ENCODE measurements at places on chromosomes 16 and 17.

- no peak for DNase-seq
These were observed 287.4 kb downstream of the SLC39A11 start for GRCh38 chr17:72804949-72805707.

- no peak for DNase-seq
These were observed 5.8 kb downstream of the KRTAP29-1 start for GRCh38 chr17:41296846-41297245.

- DNase-seq = peak; percentile 53
These were observed 57.7 kb downstream of the CMC2 start for GRCh38 chr16:80948886-80949493.

GRCh38 chr16:27289669-27290068, 21.1 kb upstream of the NSMCE1 start:
- no peak for DNase-seq

- DNase-seq = peak; percentile 95
These were observed 10.3 kb upstream of the MSL1 start for GRCh38 chr17:40111221-40112128.

GRCh38 chr17:81009136-81009535, 17.5 kb downstream of the CHMP6 start:
- peak; percentile 25 for DNase-seq

GRCh38 chr16:61936522-61936921, 99.7 kb downstream of the CDH8 start:
- DNase-seq = peak; percentile 23

DNA sequence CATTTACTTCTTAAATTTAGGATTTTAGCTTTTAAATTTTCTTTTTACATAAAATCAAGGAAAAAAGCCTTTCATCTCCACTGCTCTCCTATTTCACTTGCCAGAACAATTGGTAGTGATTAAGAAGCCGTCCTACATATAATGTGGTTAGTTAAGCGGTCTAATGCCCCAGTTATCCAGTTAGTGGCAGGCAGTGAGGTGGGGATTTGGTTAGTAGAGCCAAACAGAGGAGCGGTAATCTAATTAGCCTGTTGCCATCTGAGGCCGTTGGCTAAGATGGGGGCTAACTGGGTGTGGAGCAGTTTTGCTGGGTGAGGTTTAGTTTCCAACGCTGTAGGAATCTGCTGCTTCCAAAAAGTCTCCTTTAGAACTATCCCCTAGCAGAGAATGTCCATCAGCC, 22.4 kb downstream of the SNX11 start:
- no peak for DNase-seq

DNA sequence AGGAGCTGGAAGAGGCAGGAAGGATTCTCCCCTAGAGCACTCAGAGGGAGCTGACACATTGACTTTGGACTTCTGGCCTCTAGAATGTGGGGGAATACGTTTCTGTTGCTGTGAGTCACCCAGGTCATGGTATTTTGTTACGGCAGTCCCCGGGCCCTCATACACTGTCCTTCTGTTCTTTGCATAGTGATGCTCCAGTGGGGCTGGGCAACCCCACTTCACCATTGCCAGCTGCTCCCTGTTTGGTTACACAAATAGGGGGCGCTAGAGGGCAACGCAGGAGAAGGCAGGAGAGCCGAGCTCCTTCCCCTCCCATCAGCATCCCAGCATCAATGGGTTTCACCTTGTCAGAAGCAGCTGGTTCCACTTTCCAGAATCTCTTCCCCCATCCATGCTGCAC, 257.7 kb upstream of the FOXF1 start:
- peak; percentile 73 for DNase-seq

DNA sequence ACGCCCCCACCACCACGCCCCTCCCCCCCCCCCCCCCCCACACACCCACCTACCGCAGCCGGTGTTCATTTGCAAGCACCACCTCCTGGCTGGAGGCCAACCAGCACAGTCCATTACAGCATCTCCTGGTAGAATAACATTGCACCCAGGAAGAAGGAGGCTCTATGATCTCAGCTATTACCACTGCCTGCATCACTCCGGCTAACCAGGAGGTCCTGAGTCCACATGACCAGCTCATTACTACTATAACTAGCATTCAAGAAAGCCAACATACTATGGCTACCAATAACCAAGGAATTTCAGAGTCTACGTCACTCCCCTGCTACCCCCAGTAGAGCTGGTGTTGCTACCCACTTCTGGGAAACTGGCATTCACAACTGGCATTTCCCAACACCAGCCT, 81.1 kb upstream of the ALOX12 start:
- DNase-seq = no peak

GRCh38 chr16:8182761-8183160, 407.6 kb downstream of the TMEM114 start:
- no peak for DNase-seq

DNA sequence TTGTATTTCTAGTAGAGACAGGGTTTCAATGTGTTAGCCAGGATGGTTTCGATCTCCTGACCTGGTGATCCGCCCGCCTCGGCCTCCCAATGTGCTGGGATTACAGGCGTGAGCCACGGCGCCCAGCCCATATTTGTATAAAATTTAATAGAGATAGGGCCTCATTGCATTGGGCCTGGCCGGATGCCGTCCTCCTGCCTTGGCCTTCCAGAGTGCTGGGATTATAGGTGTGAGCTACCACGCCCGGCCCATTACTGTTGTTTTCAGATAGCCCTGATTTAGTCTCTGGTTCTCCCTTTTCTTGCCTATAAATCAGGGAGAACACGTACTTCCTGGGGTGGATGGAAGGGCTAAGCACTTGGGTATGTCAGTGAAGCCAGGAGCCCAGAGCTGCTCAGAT, 3.5 kb downstream of the DEF8 start:
- no peak for DNase-seq

DNA sequence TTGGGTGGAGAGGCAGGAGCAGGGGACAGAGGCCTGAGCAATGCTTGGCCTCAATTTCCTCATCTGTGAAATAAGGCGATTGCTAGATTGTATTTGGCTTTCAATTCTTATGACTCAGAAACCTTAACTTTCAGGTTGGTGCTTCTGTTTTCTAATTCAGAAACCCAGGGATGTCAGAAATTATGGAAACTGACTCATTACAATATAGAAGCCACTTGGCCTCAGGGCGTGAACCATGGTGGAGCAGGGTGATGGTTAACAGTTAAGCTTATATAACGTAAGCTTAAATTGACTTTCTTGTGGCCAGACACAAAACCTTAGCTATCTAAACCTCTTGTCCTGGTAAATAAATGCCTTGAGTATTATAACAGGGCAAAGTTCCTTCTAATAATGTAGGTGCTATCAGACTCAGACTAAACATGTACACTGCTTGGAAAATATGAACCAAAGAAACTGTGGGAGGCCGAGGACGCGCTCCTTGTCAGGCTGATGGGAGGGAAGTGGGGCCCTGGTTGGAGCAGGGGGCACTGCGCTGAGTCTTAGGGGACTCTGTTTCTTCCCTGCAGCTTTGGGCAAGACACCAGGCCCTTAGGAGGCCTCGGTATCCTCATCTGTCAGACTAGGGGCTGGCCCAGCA, 17.1 kb upstream of the SREBF1 start:
- DNase-seq = no peak

GRCh38 chr16:69942099-69942491, 9.0 kb upstream of the CLEC18A start:
- DNase-seq = no peak

- DNase-seq = no peak
These were observed 208.3 kb downstream of the RGS9 start for GRCh38 chr17:65345261-65346005.

DNA sequence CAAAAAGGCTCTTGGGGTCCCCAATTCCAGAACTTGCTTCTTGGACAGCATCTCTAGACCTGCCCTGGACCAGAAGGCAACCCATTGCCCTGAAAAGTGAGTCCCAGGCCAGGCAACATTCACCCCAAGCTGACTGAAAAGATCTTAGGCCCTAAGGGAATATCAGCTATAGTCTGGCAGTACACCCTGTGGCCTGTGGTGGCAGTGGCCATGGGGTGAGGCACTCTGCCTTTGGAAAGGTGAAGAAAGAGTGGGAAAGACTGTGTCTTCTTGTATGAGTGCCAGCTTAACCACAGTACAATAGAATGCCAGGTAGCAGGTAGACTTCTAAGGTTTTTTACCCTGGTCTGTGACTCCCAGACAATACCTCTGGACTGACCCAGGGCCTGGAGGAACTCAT, 564.5 kb downstream of the CDH8 start:
- no peak for DNase-seq

- DNase-seq = no peak
These were observed 77.3 kb downstream of the ZDHHC7 start for GRCh38 chr16:84933774-84934631.

GRCh38 chr17:67515490-67516083, 138.5 kb downstream of the PITPNC1 start:
- no peak for DNase-seq

DNA sequence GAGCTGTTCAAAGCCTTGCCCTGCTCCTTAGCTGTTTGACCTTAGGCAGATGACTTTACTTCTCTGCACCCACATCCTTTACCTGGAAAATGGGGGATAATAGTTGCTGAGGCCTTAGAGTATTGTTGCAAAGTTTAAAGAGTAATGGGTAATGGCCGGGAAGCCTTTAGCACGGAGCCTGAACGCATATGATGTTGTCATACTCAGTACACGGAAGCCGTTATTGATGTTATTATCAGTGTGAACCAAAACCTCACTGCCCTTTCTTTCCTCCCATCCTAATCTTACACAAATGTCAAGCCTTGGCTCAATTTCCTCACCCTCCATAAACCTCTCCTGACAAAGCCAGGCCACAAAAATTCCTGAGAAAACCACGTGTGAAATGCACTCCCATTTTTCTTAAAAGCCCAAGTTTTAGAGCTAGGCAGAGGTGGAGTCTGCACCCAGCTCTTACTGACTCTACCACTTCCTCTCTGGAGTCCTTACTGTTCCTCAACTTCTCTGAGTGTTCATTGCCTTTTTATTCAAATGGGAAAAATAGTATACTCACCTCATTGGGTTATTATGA, 67.3 kb upstream of the CACNG3 start:
- DNase-seq = no peak

- no peak for DNase-seq
These were observed 60.5 kb downstream of the TMEM132E start for GRCh38 chr17:34639706-34640425.

GRCh38 chr17:28261219-28261618, 57.8 kb upstream of the TMEM97 start:
- no peak for DNase-seq

DNA sequence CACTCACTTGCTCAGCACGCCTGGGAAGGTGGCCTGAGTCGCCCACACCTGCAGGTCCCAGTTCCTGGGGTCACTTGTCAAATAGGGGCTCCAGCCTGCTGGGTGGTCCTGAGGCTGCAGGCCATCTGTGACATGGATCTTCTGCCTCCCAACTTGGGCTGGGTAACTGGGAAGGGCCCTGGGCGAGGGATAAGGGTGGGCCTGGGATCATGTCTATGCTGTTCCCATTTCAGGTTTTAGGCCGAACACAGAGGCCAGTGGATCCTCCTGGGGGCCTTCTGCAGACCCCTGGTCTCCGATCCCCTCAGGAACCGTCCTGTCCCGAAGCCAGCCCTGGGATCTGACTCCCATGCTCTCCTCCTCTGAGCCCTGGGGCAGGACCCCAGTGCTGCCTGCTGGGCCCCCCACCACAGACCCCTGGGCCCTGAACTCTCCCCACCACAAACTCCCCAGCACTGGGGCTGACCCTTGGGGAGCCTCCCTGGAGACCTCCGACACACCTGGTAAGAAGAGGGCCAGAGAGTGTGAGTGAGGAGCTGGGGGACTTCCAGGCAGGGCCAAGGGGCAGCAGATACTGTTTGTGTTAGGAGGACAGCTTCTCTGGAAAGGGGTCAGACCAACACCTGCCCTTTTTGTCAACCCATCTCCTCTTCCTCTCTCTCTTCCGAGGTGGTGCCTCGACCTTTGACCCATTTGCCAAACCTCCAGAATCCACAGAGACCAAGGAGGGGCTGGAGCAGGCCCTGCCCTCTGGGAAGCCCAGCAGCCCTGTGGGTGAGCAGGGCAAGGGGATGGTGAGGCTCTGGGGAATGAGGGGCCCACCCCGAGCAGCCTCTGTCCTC, 6.2 kb upstream of the SPATA20 start:
- DNase-seq = no peak

GRCh38 chr17:12620200-12620720, 45.4 kb upstream of the MYOCD start:
- DNase-seq = no peak

DNA sequence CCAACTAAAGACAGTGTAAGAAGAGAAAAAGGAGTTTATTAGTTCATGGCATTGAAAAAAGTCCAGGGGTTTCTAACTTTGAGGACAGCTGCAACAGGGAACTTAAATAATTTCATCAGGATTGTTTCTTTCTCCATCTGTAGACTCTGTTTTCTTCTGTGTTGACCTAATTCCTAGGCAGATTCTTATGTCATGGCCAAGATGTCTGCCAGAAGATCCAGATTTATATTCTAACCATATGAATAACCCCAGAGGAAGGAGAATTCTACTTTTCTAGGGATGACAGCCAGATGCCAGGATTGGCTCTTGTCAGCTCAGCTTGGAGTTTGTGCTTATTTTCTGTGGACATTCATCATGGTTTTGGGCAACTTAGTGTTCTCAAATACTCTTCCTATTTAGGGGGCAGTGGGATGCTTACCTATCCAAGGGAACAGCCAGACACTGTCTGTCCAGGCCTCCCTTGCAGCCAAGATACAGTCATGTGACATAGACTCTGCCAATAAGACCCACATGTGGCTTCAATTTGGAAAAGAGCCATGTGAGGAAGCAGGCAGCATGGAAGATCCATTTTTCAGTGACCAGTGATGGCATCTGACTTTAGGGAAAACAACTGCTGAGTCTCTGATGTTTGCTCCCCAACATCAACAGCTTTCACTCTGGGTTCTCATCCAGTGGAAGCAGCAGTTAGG, 18.2 kb downstream of the PCTP start:
- DNase-seq = no peak

- DNase-seq = no peak
These were observed 7.6 kb downstream of the MYO18A start for GRCh38 chr17:29172589-29172988.

DNA sequence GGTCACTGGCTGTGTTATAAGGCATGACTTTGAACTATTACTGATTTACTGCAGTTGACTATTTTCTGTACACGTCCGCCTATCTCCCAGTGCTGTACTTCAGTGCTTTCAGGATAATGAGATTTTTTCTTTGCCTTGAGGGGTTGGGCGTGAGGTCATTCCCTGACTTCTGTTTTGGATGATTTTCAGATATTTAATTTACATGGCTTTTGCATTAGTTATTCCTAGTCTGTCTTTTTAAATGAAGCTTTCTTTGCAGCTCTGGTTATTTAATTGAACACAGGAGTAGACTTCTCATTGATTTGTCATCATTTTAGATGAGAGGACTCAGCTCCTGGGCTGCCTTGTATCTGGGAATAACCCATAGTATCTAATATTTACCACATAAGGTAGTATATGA, 23.7 kb downstream of the WIPF2 start:
- no peak for DNase-seq

GRCh38 chr16:50741225-50741780, 583 bp upstream of the CYLD start:
- no peak for DNase-seq

DNA sequence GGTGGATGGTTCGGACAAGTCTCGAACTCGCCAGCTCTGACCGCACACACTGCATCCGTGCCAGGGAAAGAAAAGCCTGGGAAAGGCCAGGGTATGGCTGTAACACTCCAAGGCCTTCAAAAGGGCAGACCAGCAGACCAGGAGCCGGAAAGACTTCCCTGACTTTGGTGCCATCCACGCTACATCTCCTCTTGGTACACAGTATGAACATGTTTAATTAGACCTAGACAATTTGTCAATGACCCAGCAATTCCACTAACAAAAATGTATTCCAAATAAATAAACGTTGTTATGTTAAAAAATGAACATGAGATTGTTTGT, 637 bp upstream of the HDAC5 start:
- DNase-seq = no peak

GRCh38 chr16:89077076-89077475, 16.6 kb upstream of the ACSF3 start:
- no peak for DNase-seq

Measured in D341Med (cell line).